Cerebellar nuclear complex (tissue), 1 donor: ENCODE measurements at places on chromosomes 13 and 19.

- no peak for DNase-seq
Observed at GRCh38 chr19:31126236-31126635, 223.0 kb downstream of the TSHZ3 start.

GRCh38 chr19:8370176-8371010 is 6.4 kb downstream of the ANGPTL4 start:
- no peak for DNase-seq

GRCh38 chr13:41917641-41918040 is 43.3 kb downstream of the VWA8 start:
- DNase-seq, result no peak

DNA sequence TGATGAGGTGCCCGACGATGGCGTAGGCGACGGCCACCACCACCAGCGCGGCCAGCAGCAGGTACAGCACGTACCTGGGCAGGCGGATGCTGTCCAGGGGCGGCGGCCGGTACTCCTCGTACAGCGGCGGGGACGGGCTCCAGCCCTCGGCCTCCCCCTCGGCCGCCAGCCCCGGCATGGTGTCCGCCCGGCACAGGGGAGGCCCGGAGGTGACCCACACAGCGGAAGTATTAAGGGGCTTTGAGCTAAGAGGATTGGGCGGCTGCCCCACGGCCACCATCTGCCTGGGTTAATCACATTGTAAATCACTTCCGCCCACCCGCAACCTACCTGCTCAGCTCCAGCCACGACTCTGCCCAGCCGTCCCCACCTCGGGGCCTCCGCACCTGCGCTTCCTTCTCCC is at the start of gene SMIM44:
TSS of gene SMIM44 (minus strand) at position 216 of the 403 bp plus-strand sequence. CDS start at position 178, 38 bp downstream.
- no peak for DNase-seq
